ENCODE measurements at places on chromosomes 13 and 19. TPM values are rescaled to one million over a fixed set of nuclear protein-coding genes. Genes with fewer than 3 reads are reported as not detected.

DNA sequence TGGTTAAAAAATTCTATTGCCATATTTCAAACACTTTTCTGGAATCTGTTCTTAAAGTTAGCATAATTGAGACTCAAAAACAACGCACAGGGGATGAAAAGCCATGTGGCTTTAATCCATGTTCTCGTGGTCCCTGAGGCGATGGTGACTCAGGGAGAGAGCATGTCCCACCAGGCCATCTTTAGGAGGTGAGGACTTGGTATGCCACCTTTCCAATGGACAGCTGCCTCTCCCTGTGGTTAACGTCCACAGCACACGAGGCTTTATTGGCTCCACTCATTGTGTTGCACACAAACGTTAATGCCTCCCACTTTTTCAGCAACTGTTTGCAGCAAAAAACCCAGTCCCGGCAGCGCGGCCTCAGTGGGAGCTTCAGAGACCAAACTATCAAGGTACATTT is 51.4 kb downstream of the EFNB2 start:
- H3K27ac ChIP-seq: no peak overlapping the region
- no peaks in the 10 kb centered on the region for H3K4me1 ChIP-seq
- no peaks in the 10 kb centered on the region for H3K27me3 ChIP-seq
- DNase-seq: no peak
- H3K36me3 ChIP-seq: no peaks in the 10 kb centered on the region

DNA sequence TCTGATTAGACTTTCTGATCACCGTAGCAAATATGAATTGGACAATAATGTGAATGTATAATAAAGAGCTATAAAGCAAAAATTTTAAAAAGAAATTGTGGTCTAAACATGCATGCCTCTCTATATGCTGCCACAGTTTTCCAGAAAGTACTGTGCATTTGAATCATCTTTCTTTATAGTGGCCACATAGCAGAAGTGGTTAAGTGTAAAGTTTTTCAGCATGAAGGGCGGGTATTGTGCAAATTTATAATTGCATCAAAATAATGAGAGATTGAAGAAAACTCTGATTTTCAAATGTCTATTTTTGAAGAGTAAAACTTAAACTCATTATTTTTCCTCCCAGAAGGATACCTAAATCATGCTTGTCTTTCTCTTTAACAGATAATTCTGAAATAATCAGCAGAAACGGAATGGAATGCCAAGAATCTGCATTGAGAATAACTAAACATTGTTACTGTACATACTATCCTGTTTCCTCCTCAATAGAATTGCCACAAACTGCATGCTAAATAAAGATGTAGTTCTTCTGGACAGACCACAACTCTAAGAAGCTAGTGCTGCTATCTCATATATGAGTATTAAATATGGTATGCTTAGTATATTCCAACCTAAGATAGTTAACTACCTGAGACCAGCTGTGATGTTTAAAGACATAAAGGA is 42.9 kb upstream of the RAP2A start:
- H3K36me3 ChIP-seq: no peaks in the 10 kb centered on the region
- H3K4me3 ChIP-seq: no peak overlapping the region
- no peak for DNase-seq

The ZNF71 gene
- total RNA-seq: 8.4 TPM

DNA sequence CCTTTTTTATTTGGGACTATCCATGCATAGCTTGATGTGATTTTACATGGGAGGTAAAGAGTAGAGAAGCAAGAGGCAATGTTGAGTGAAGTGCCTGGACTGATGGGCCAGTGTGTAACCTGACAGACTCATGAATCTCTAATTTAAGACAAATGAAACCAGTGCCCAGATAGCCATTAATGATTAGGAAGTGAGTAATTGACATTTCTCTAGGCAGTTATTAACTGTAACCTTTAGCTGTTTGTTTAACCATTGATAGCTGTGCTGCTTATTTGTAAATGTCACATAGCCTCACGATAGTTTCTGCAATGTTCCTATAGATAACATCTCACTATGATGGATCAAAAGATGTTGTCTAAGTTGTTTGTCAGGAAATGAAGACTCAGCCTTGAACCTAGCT is 1047.5 kb upstream of the SPRY2 start:
- no peaks in the 10 kb centered on the region for H3K27me3 ChIP-seq
- H3K36me3 ChIP-seq: no peaks in the 10 kb centered on the region
- no peak overlapping the region for H3K27ac ChIP-seq
- H3K4me1 ChIP-seq: no peaks in the 10 kb centered on the region
- no peak overlapping the region for H3K4me3 ChIP-seq

All from CD8-positive, alpha-beta memory T cell (primary cell).